NCI-H1092 treated with DMSO at 0.1 percent for 48 hours (cell line): ENCODE measurements at places on chromosomes 5 and 9.

DNA sequence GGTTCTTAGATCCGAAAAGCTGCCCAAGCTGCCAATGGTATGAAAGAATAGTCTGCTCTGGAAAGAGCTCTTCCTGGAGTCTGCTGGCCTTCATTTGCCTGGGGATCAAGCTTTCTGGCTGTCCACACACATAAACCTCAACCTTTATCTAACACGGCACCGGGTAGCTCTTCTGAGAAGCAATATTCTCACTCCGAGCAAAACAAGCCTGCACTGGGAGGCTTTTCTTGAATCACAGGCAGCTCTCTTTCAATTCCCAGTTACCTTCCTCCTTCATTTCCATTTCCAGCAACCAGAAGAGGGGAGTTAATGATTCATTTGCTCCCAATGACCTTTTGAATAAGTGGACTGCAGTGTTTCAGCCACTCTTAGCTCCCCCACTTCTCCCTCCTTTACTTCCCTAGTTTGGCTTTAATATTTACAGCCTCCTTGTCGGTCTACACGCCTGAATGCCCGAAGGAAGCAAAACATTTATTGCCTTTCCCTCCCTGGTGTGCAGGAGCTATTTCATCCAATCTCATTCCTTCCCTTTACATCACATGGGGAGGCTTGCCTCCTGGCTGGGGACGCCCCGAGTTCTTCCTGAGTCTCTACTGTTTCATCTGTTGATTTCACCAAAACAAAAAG lies 187.1 kb downstream of the ARHGEF28 start:
- no peak for DNase-seq

DNA sequence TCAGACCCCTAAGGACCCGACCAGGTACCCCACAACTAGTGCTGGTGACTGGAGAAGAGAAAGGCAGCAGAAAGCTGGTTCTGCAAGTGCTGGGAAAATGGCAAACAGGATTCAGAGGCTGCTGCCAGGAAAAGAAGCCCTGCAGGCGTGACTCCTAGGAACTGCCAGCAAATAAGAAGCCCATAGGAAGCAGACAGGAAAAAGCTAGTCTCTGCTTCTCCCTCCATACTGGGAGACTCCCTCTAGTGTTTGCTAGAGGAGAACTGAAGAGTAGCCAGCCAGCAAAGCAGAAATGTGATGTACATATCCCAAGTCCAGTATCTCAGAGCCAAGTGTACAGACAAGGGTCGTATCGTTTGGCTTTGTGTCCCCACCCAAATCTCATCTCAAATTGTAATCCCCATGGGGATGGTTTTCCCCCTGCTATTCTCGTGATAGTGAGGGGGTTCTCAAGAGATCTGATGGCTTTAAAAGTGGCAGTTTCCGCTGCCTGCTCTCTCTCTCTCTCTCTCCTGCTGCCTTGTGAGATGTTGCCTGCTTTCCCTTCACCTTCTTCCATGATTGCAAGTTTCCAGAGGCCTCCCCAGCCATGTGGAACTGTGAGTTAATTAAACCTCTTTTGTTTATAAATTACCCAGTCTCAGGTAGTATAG lies 38.1 kb upstream of the TUSC1 start:
- peak; percentile 37 for DNase-seq

GRCh38 chr9:119634006-119634405 lies 264.8 kb upstream of the BRINP1 start:
- DNase-seq = no peak

DNA sequence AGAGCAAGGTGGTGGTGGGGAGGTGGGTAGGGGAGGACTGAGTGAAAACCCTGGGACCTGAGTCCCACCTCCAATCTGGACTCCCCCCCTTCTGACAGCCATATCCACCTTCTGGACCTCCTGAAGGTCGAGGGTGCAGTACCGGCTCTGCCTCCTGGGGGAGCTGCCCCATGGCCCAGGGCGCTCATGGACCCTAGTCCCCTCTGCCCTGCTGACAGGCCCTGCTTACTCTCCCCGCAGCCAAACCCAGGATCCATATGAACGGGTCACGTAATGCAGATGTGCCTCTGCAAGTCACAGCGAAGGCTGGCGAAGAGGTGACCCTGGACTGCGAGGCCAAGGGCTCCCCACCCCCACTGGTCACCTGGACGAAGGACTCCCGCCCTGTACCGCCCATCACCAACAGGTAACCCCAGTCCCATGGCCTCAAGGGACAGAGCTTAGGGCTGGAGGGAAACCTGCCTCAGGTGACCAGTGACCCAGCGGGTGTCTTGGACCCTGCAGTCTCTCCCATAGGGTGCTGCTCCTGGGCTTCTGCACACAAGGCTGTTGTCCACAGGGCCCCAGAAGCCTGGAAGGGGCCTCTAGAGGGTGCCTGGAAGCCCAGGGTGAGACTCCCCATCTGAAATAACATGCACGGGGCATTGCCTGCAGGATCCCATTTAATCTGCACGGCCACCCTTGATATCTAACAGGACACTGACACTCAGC lies 61.7 kb downstream of the HMCN2 start:
- no peak for DNase-seq

GRCh38 chr5:176608937-176609723 lies 826 bp downstream of the GPRIN1 start:
- DNase-seq = peak; percentile 16

- no peak for DNase-seq
These were observed 38.7 kb downstream of the F2R start for GRCh38 chr5:76754668-76755078.

- DNase-seq = no peak
These were observed 91.5 kb upstream of the NREP start for GRCh38 chr5:111848476-111848875.

GRCh38 chr9:20873240-20873865 lies 158.1 kb downstream of the HACD4 start:
- no peak for DNase-seq

GRCh38 chr5:72101828-72102227 lies 5.4 kb upstream of the MAP1B start:
- DNase-seq = no peak

- no peak for DNase-seq
These were observed 1.3 kb upstream of the ACOT12 start for GRCh38 chr5:81395262-81395661.

- DNase-seq = no peak
These were observed 10.2 kb downstream of the PAM start for GRCh38 chr5:102765350-102765749.

DNA sequence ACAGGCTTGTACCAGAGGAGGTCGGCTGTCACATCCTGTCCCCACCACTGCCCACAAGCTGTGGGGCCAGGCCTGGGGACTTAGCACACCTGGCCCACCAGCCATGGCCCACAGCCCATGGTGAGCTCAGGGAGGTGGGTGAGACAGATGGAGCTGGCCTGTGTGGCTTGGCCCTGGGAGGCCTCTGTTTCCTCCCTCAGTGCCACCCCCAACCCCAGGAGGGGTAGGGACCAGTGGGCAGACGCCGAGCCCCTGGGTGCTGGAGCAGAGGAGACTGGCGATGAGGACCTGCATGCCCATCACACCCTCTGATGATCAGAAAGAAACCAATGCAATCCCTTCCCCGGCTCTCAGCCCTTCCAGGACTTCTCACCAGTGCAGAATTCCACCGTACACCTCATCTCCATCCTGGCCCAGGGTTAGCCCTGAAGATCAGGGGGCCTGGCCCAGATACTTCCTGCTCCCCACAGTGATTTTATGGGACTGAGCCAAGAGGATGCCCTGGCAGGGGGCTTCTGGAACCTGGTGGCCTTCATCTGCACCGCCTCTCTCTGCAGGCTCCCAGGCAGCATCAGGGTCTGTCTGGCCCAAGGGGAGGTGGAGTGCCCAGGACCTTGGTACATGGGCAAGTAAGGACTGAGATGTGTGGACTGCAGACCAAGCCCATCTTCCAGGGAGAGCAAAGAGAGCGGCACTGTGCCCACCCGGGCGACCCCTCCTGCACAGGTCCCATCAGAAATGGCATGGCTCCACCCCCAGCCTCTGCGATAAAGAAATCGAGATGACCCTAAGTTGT lies 16.9 kb upstream of the NKD2 start:
- DNase-seq = no peak

DNA sequence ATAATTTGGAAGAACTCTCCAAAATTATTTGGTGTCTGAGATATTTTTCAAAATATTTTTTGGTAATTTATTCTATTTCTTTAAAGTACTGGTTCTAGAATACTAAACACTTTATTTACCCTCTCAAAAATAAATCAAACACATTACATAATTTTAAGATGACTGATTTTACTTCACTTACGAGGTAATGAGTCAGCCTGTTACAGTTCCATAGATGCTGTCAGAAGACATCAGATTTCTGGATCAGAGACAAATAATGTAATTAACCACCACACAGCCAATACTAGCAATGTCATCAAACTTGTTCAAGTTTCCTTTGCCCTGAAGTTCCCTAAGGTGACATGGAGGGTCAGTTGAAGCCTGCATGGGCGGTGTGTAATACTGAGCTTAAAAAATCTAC lies 106.1 kb upstream of the CDH9 start:
- no peak for DNase-seq

- DNase-seq = no peak
These were observed 49.0 kb upstream of the IRX4 start for GRCh38 chr5:1931604-1932231.

DNA sequence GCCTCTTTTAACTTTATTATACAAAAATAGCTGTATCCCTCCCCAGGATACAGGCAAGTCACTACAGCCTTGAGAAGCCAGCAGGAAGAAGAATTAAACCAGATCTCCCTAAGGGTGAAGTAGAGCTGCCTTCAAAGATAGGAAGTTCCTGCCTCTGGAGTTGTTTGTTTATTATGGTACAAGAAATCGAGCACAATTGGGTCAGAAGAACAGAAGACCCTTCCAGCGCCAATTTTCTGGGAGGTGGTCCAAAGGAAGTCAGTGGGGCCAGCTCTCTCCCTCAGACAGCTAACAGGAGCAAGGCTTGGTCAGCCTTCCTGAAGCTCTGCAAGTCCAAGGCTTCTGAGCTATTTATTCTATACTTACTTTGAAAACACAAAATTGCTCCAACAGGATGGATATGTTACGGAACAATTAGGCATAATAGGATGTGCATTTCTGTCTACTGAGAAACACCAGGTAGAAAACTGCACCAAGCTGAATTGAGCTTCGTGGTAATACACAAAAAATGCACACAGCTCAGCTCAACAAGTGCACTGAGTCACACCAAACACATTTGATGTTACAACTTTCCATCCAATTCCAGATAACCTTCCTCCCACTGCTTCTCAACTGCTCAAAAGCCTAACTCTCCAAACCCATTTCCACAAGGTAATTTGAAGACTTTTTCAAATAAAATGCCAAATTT lies 16.0 kb downstream of the SERINC5 start:
- DNase-seq = peak; percentile 46

- no peak for DNase-seq
These were observed 10.5 kb upstream of the MYORG start for GRCh38 chr9:34387239-34387638.

DNA sequence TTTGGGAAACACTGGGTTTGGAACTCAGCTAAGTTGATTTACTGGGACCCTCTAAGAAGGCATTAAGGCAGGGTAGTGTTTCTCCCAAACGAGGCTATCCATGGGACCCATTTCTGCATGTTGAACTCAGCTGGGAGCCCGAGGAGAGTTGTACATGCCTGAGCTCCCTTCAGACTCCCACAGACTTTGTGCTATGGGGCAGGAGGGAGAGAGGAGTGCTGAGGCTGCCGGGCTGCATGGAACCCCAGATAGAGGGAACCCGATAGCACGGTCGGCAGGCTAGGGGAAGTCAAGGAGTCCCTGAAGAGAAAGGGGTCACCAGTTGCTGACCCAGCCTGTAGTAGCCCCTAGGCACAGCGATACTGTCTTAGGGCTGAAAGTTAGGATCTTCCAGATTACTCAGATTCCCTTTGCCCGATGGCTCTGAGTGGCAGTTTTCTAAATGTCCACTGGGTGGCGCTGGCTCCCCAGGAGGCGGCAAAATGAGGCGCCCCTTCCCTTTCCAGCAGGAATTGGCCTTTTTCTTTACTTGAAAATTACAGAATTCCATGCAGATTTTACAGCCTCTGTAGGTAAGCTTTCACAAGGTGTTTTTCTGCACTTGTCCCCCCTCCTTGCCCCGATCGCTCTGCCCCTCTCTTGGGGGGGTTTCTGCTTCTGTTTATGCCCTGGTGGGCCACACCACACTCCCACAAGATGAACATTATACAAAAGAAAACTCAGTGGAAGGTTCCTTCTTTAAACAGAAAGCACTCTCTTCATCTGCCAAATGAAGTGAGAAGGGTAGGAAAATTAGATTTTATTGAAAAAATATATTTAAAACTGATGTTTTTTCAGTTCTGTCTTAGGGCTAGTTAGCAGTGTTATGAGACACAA lies 17.8 kb downstream of the NANS start:
- peak; percentile 23 for DNase-seq

- no peak for DNase-seq
These were observed 62.2 kb upstream of the SPIN1 start for GRCh38 chr9:88326015-88326414.

- DNase-seq = peak; percentile 68
These were observed 138.1 kb downstream of the C9orf50 start for GRCh38 chr9:129482521-129483414.

- no peak for DNase-seq
These were observed 191.9 kb downstream of the C9orf50 start for GRCh38 chr9:129428864-129429577.

DNA sequence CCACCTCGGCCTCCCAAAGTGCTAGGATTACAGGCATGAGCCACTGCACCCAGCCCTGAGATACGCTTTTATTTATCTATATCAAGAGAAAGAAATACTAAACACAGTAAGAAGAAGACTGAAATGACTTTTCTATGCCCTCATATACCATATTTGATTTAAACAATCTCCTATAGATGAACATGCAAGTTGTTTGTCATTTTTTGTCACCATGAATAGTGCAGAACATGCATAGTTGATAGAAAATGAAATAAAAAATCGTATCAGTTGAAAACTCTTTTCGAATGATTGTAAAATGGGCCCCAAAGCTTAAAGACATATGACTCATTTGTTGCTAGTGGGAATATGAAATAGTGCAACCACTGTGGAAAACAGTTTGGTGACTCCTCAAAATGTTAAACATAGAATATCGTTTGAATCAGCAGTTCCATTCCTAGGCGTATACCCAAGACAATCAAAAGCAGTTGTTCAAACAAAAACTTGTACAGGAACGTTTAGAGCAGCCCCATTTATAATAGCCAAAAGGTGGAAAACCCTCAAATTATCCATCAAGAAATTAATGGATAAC lies 61.4 kb upstream of the ANKH start:
- DNase-seq = no peak

DNA sequence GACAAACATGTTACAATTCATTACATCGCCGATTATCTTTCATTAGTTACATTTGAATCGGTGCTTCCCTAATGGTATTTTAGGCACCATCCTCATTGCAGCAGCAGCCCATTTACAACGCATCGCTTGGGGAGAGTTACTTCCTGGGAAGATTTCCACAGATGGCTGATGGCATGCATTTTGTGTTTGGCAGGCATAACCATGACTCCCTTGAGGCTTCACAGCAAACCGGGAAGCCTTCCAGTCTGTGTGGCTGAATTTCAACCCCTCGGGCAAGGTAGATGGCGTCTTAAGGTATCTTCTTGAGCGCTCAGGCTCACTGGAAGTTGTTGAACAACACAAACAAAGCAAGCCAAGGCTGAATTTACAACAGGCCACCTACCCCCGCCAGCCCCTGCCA lies 1.6 kb upstream of the DNAH5 start:
- no peak for DNase-seq
